AML-193 (cell line): ENCODE measurements at places on chromosomes 6 and 20.

DNA sequence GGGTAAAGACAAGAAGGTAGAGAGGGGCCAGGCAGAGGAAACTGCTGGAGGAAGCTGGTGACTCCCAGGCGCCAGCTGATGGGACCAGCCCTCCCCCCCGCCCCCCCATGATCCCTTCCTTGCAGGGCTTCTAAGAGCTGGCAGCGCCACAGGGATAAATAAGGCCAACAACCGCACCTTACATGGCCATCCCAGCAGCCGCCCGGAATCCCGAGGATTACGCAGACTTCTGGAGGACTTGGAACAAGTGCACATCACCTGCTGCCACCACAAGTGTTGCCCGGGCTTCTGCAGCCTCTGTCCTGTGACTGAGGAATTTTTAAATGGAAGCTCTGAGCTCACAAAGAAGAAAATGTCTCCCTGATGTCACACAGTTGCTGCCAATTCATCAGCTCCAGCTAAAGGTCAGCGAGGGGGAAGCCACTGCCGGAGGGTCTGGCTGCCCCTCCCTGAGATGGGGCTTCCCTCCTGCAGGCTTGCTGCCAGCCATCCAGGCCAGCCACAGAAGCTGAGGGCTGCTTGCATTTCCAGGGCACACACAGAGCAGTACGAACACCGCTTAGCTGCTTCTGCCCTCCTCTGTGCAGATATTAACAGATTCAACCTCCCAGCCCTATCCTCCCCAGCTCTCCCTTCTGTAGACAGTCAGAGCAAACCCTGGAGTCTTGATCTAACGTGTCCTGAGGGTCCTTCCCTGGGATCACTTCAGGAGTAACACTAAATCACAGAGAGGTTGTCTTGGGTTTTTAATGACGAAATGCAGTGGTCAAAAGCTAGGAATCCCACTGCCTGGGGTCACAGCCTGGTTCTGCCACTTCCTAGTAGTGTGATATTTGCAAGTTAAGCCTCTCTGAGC is 38.6 kb upstream of the PIM1 start:
- DNase-seq, result no peak

DNA sequence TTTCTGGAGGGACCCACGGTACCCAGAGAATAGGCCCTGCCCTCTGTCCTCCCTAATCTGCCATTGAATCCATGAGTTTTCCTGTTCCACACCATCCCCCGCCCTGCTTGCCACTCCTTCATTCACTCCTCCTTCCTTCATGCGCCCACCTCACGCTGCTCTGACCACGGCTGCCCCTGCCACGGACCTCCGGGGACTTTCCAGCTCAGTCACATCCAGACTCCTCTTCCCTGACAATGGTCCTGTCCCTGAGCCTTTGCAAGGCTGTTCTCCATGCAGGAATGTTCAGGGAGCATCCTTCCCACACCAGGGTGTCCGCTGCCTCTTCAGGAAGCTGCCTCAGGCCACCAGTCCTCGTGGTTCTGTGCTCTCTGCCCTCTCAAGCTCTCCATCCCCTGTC is 25.9 kb downstream of the GLP1R start:
- DNase-seq, result no peak

DNA sequence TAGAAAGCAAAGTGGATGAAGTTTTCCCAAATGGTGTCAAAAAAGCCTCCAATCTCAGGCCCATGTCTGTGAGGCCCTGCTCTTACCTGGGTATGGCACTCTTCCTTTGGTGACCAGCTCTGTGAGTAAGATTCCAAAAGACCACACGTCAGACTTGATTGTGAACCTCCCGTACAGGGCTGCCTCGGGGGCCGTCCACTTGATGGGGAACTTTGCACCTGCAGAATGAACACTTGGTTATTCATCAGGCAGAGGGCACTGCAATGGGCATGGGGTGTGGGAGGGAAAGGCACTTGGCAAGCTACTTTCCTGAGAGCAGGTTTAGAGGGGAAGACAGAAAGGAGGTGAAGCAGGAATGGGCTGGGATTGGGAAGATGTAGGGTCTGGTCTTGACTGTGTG is 68.7 kb upstream of the TRAF3IP2 start:
- no peak for DNase-seq

DNA sequence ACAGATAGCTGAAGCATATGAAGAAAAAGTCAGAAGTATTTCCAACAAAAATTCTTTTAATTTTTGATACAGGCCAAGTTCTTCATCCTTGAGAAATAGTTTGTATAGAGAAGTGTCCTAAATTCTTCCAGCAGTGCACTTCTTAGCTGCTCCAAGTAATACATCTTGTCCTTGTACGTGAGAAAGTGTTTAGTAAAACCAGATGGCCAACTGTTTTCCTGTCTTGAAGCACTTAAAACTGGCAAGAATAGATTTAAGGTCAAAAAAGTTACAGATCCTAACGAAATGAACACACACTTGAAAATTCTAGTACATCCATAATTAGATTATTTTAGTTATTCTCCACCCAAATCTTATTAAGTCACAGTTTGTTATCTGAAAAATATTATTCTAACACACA is 52.2 kb upstream of the HSF2 start:
- DNase-seq, result no peak

- peak; percentile 52 for DNase-seq
These were observed 91.8 kb upstream of the NHSL1 start for GRCh38 chr6:138590796-138591709.

DNA sequence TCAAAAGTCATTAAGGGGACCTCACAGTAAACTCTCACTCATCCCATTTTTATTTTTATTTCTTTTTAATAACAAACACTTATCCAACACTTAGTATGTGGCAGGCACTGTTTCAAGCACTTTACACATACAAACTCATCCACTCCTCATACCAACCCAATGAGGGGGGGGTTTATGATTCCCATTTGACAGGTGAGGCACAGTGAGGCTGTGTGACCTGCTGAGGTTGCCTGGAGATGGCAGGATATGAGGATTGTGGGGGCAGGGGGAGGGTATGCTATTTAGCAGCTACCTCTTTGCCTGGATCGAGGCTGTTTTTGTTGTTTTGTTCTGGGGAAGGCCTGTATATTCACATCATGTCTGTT is 219.8 kb downstream of the KIF16B start:
- no peak for DNase-seq

DNA sequence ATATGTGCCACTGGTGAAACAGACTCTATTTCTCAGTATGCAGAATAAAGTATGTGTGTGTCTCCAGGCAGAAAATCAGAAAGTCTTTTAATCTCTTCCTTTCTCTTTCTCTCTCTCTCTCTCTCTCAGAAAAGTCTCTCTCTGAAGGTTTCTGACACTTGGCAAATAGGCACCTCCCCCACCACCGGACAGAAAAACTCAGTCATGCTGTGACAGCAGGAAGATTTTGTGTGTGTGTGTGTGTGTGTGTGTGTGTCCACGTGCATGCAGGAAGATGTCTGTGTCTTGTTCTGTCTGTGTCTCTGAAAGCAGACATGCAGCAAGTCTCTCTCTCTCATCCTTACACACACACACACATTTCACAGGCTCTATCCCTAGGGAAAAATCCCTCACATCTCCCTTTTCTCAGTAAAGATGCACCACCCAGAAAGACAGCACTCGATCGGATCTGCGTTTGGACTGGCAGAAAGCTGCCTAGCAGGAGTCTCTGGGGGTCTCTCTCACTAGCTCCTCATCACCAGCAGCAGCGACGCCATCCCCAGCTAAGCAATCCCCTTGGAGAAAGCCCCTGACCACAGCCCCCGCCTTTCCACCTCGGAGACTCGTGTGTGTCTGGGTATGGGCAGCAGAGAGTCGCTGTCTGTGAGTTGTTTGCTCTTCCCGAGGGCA is 98.3 kb downstream of the EDN3 start:
- no peak for DNase-seq

DNA sequence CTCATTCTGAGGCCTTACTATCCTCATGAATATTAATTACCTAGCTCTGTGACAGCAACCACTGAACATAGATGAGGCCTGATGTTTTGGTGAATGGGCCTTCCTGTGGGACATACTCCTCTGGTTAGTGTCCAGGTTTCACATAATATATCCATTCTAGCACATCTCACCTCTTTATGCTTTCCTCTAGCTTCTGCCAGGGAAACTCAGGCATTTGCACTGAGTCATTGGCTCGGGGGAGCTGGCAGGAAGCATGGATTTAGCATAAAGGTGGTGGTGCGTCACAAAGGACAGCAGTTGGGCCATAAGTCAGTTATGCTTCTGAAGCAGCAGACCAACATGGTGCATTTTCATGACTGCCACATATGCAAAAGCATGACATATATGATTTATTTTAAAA is 37.5 kb upstream of the TMEM170B start:
- DNase-seq, result no peak

GRCh38 chr6:122049341-122049740 is 350.1 kb upstream of the HSF2 start:
- DNase-seq, result no peak

- DNase-seq, result no peak
These were observed 59.4 kb upstream of the PTGIS start for GRCh38 chr20:49627329-49627761.

GRCh38 chr6:73452107-73452461 is at the start of gene CGAS:
Gene CGAS, minus strand, starts transcription at chr6:73452297. Its CDS starts 116 bp downstream, at chr6:73452181.
- peak; percentile 91 for DNase-seq

- peak; percentile 65 for DNase-seq
These were observed at the start of gene FBXO9 for GRCh38 chr6:53065266-53066076. Gene FBXO9, plus strand, starts transcription at chr6:53065404. Its CDS starts 386 bp downstream, at chr6:53065790.

DNA sequence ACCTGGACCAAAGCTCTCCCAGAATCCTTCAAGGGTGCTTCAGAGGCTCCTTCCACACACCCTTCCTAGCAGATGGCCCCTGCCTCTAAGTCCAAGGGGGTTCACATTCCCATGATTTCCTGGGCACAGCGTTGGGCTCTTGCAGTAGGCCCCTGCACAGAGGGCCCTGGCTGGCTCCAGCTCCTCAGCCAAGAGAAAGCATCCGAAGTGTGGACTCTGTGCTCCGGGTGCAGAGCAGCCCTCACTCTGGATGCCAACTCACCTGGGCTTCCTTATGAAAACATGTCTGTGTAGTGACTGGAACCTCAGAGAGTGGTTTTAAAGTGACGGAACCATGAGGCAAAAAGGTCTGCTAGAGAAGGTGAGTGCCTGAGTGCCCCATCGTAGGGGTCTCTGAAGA is 11.6 kb downstream of the YTHDF1 start:
- no peak for DNase-seq

DNA sequence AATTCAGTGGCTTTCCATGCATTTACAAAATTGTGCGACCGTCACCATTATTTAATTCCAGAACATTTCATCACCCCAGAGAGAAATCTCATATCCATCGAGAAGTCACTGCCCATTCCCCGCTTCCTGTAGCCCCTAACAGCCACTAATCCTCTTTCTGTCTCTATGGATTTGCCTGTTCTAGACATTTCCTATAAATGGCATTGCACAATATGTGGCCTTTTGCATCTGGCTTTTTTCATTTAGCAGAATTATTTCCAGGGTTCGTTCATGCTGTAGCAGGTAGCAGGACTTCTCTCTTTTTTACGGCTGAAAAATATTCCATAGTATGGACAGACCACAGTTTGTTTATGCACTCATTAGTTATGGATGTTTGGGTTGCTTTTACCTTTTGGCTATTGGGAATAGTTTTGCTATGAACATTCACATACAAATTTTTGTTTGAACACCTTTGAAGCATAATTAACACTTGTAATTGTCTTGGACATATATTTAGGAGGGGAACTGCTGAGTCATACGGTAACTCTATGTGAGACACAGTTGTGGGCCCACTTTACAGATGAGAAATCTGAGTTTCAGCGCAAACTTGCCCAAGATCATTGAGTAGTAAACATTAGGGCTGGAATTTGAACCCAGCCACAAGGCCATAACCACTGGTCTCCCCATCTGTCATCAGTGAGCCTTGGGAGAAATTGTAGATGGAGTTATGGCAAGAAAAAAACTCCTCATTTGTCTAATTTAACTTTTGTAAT is 126.9 kb downstream of the BMP7 start:
- DNase-seq, result no peak

- DNase-seq, result no peak
These were observed 100.0 kb upstream of the CARMIL1 start for GRCh38 chr6:25179051-25179778.

DNA sequence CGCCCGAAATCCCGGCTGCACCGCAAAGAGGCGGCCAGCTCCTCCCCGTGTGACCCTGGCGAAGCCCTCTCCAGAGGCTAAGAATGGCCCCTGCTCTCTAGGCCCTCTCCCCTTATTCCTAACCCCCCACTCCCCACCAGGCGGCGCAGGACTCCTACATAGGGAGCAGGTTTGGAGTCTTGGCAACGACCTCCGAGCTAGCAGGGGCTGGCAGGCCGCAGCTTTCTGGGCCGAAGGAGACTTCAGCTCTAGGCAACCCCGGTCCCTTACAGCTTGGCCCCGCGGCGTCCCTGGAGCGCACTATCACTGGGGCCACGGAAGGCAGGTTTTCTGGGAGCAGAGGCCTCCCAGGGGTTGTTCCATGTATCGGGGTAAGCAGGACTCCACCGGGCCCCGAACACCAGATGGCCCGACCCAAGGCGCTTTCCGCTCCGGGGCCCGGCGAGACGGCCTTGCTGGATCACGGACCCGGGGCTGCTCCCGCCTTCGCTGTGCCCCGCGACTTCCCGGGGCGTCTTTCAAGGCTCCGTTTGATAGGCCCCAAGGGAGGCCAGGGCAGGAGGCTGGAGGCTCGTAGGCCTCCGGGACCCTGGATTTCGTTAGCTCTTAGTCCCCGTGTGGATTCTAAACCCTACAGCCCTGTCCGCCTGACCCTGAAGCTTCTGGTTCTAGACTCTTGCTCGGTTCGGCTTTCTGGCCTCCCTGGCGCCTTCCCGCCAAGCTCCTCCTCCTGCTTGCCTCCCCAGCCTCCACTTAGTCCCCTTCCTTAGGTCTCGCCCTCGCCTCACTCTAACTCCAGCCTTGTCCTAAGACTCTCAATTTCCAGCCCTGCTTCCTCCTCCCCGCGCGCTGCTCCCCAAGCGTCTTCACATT is 1.9 kb downstream of the SLC32A1 start:
- no peak for DNase-seq

GRCh38 chr6:160457823-160458222 is 109.6 kb downstream of the SLC22A3 start:
- peak; percentile 3 for DNase-seq

DNA sequence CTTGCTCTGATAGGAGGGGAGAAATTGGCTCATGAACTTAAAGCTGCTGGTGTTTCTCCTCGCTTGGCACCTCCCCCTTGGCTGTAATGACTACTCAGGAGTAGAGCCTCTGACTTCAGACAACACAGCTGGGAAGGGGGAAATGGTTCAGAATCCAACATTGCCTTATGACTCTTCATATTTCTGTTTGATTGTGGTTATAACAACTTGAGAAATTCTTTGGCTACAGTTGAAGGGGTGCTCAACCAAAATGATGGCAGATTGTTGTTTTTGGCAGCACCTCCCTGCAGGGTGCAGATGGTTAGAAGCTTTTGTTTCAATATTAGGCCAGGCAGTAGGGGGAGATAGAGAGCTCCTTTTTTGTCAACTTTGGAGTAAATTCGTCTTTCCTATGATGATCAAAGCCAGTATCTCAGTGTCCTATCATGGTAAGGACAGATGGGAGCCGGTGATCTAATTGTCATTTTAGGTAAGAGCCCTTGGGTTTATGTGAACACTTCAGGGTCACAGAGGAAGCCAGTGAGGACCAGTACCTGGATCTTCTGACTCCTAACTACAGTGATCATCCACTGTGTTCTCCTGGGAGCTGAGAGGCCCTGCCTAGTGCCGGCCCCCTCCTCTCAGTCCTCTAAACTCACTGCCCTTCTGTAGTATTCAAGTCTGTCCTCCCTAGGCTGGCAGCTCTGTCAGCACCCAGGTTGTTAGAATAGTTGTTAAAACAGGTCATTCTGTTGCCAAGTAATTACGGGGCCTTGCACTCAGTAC is 39.9 kb downstream of the RPRD1B start:
- DNase-seq, result peak; percentile 57
